ENCODE measurements at places on chromosomes 6 and 20. TPM values are rescaled to one million over a fixed set of nuclear protein-coding genes. Genes with fewer than 3 reads are reported as not detected.
A peak's percentile ranks its signal among the peaks of the same experiment; 100 is the strongest.

Gene SYNDIG1
- total RNA-seq: 11.5 TPM

DNA sequence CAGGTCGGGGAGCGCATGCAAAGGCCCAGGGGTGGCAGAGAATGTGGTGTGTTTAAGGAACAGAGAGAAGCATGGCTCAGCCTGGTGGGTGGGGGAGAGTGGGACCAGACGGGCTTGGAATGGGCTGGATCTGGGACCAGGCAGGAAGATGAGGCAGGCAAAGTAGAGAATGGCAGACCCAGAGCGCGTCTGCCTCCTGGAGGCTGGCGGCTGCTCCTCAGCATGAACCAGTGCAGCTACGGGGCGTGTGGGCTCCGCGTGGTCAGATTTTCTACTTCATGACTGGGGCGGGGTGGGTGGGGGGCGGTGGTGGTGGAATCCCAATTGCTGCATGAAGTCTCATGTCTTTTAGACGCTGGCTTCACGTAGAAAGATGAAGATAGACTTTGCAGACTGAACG, 135.6 kb downstream of the TFAP2C start:
- no peak for DNase-seq

Gene SUMO4
- 0.22 TPM for total RNA-seq

DNA sequence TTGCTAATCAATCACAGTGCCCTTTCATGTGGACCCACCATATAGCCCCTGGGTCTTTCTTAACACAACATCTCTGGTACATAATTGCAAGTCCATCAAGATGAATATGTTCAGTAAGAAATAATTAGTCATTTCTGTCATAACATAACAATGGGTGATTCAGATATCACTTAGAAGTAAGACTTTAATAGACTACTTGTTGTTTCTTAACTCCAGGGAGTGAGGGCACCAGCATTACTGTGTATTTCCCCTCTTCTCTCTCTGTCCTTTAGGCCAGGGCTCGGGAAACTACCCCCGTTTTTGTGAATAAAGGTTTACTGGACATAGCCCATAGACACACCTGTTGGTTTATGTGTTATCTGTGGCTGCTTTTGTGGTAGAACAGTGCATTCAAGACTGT, 123.5 kb downstream of the SLC24A3 start:
- no peak for DNase-seq

GRCh38 chr6:3022765-3023662, 23.3 kb downstream of the NQO2 start:
- DNase-seq: peak; percentile 67

Gene TRIM40
- not detected for total RNA-seq

Gene PDE7B
- total RNA-seq: 18.6 TPM

GRCh38 chr6:79215213-79215824, 19.2 kb downstream of the HMGN3 start:
- DNase-seq: no peak

DNA sequence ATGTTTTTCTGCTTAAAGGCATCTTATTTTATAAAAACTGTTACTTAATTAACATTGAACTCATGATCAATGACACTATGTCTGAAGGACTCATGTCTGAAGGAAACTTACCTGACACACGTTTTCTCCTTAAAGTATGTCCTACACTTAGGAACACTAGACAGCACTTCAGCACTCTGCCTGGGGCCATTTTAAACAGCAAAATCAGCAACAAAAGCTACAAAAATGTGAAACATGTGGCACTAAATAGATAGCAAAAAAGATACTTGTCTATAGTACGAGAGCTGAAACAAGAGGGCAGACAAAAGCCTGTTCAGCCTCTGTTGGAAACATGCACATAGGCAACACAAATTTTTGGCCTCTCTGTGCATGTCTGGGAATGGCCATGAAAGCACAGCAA, 93.5 kb upstream of the TMEM30A start:
- no peak for DNase-seq
